ENCODE measurements at places on chromosomes 2 and 18.

DNA sequence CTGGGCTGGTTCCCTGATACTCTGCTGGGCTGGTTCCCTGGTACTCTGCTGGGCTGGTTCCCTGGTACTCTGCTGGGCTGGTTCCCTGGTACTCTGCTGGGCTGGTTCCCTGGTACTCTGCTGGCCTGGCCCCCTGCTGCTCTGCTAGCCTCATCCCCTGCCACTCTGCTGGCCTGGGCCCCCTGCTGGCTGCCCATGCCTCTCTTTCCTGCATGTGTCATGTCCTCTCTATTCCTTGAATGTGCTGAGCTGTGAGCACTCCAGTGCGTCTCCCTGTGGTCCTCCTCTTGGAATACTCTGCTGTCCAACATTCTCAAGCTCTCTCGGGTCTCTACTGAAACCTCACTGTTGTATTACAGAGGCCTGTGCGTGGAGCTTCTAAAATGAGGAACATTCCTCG, 216.3 kb downstream of the RNF144A start:
- no peak overlapping the region for H3K27ac ChIP-seq
- no peaks in the 10 kb centered on the region for H3K27me3 ChIP-seq
- no peaks in the 10 kb centered on the region for H3K4me1 ChIP-seq

GRCh38 chr2:152334701-152335015, 316 bp upstream of the FMNL2 start:
- no peaks in the 10 kb centered on the region for H3K36me3 ChIP-seq
- peak overlapping the region; percentile 27 for H3K4me3 ChIP-seq
- DNase-seq: no peak
- no peaks in the 10 kb centered on the region for H3K4me1 ChIP-seq

DNA sequence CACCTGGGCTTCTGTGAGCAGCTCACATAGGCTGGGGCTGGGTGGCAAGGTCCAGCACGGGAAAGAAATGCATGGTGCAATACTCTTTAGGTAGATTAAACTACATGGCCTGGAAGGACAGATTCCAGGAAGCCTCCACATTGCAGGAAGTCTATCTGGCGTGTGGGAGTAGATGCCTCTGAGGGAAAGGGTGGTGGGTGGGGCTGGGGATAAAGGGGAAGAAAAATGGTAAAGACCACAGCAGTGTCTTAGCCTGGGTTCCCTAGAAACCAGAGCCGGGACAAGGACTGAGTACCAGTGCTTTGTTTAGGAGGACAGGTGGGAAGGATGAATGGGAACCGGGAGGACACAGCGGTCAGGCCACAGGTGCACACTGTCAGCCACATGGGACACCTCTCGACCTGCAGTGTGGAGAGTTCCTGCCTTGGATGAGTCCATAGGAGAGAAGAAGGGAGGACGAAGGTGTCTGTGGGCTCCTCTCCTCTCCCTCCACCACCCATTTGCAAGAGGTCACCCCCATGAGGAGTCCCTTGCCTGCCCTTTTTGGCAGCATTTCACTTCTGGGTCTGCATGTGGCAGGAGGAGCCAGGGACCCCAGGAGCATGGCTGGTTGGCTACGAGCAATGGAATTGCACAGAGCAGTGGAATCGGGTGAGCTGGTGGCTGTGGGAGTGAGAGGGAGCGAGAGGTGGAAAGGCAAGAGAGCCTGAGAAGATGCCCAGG, 91.5 kb upstream of the HS6ST1 start:
- H3K4me1 ChIP-seq: no peaks in the 10 kb centered on the region
- no peak overlapping the region for H3K27ac ChIP-seq
- no peak overlapping the region for H3K4me3 ChIP-seq
- peak; percentile 21 for DNase-seq
- no peaks in the 10 kb centered on the region for H3K27me3 ChIP-seq
- H3K36me3 ChIP-seq: no peaks in the 10 kb centered on the region

DNA sequence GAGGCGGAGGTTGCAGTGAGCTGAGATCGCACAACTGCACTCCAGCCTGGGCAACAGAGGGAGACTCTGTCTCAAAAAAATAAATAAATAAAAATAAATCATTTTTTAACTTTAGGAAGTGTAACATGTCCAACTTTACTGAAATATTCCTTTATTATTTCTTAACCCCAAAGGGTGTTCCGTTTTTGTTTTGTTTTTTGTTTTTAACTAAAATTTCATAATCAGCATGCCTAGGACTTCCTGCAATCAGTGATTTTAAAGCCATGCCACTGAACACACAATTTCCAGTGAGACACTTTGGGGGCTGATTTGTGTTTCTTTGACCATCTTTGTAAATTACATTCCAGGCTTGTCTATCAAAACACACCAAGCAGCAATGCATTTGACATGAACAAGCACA, 7.1 kb downstream of the CATIP start:
- DNase-seq: no peak
- no peak overlapping the region for H3K4me3 ChIP-seq
- no peak overlapping the region for H3K27ac ChIP-seq
- H3K4me1 ChIP-seq: no peaks in the 10 kb centered on the region
- H3K36me3 ChIP-seq: no peaks in the 10 kb centered on the region

DNA sequence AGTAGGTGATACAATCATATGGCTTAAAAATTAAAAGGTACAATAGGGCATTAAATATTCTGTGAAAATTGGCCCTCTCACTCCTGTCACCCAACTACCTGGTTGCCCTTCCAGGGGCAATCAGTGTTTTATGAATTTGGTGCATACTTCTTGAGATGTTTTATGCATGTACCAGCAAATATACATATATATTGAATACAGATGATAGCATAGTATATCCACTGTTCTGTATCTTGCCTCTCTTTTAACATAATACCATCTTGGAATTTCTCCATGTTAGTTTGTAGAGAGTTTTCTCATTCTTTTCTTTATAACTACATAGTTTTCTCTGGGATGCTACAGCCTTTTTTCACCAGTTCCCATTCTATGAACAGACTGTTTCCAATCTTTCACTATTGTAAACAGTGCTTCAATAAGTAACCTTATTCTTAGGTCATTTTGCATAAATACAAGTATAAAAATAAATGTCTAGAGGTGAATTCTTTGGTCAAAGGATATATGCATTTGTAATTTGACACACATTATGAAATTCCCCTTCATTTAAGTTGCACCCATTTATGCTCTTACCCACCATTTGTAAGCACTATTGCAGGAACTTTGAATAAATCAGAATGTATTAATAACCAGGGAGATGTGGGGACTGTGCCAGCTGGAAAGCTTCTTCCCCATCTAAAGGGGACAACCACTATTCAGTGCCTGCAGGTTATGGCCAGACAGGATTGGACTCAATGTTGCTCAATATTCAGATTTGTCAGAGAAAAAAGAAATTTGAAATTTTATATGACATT, 225.4 kb downstream of the STK39 start:
- no peaks in the 10 kb centered on the region for H3K36me3 ChIP-seq
- no peak for DNase-seq
- no peaks in the 10 kb centered on the region for H3K4me1 ChIP-seq
- H3K4me3 ChIP-seq: no peak overlapping the region
- H3K27ac ChIP-seq: no peak overlapping the region

- no peaks in the 10 kb centered on the region for H3K27me3 ChIP-seq
- H3K4me1 ChIP-seq: peaks cover 5% of the 10 kb centered on the region
- H3K36me3 ChIP-seq: no peaks in the 10 kb centered on the region
- DNase-seq: no peak
These were observed 51.1 kb upstream of the STPG4 start for GRCh38 chr2:47206181-47206580.

- H3K4me3 ChIP-seq: no peak overlapping the region
- no peak for DNase-seq
- peaks cover 14% of the 10 kb centered on the region for H3K4me1 ChIP-seq
- no peaks in the 10 kb centered on the region for H3K27me3 ChIP-seq
- no peak overlapping the region for H3K27ac ChIP-seq
These were observed 3.9 kb downstream of the INPP4A start for GRCh38 chr2:98448441-98449145.

Data from liver (tissue), 10 donors.